ENCODE measurements at places on chromosomes 4 and X.
A peak's percentile ranks its signal among the peaks of the same experiment; 100 is the strongest.

GRCh38 chr4:87633243-87633642, 16.8 kb upstream of the DMP1 start:
- peak; percentile 6 for DNase-seq

DNA sequence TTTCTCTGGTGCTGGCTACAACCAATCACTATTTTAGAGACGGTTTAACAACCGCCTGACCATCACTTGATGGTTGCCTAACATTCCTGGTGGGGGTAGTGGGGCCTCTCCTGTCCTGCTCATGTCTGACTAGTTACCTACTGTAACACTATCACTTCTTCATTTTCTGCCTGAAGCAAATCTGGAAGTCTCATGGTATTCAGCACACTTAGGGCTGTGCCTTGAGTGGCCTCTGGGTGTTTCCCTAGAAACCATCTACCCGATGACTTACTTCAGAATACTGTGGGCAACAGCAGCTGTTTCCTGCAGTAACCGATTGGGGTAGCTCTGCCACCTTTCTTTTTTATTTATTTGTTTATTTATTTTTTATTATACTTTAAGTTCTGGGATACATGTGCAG, 880.1 kb upstream of the INTU start:
- DNase-seq, result no peak

DNA sequence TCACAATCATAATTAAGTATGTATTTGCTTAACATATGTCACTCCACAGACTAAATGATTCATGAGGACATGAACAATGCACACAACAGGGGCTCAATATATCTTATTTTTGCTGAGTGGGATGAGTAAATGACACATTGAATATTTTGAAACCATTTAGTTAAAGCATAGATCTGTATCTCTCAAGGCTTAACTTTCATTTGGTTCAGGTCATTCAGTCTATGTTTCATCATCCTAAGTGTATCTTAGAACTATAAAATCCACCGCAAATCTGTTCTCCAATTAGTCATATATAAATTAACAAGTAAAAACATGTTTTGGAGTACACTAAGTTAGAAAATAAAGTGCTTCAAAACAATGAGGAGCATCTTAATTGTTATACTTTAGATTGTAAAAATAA, 45.8 kb downstream of the AREG start:
- DNase-seq, result no peak

- DNase-seq, result no peak
Observed at GRCh38 chr4:10326075-10326474, 131.2 kb downstream of the ZNF518B start.

- DNase-seq, result no peak
Observed at GRCh38 chr4:138967313-138967712, 48.3 kb upstream of the NOCT start.

GRCh38 chrX:12494400-12495138, 296.6 kb upstream of the PRPS2 start:
- no peak for DNase-seq

- no peak for DNase-seq
Observed at GRCh38 chr4:7253341-7253700, 61.0 kb downstream of the SORCS2 start.

DNA sequence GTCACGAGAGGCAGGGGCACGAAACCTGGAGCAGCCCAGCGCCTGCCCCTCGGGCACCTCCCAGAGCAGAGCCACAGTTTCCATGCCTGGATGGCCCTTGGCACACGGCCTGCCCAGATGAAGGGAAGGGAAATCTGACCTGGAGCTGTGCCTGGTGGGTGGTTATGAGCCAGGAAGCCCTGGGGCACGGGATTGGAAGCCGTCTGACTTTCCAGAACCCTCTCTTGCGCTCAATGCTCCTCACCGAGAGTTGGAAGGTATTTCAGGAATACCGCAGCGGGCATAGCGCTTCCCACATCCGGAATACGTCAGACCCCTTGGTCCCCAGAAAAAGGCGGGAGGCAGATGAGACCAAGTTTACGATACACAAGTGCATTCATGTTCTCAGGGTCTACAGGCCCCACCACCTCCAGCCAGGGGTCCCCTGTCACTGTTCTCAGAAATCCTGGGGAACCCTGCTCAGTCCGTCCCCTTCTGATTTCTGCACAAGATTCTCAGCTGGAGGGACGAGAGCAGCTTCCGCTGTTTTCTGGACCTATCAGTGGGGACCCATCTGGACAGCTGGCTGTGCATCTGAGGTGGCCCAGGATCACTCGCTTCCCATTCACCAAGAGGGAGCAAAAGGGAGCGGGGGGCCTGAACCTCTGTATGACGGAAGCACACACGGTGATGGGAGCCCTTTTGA, 172.9 kb downstream of the AFAP1 start:
- DNase-seq, result no peak

GRCh38 chrX:39645178-39645895, 452.4 kb downstream of the BCOR start:
- peak; percentile 21 for DNase-seq

- DNase-seq, result peak; percentile 12
Observed at GRCh38 chrX:136866337-136867095, 14.0 kb downstream of the RBMX start.

Measured in HCEC 1CT (cell line).